Right ventricle myocardium superior (tissue), 1 donor: ENCODE measurements at places on chromosomes 1 and 21.

DNA sequence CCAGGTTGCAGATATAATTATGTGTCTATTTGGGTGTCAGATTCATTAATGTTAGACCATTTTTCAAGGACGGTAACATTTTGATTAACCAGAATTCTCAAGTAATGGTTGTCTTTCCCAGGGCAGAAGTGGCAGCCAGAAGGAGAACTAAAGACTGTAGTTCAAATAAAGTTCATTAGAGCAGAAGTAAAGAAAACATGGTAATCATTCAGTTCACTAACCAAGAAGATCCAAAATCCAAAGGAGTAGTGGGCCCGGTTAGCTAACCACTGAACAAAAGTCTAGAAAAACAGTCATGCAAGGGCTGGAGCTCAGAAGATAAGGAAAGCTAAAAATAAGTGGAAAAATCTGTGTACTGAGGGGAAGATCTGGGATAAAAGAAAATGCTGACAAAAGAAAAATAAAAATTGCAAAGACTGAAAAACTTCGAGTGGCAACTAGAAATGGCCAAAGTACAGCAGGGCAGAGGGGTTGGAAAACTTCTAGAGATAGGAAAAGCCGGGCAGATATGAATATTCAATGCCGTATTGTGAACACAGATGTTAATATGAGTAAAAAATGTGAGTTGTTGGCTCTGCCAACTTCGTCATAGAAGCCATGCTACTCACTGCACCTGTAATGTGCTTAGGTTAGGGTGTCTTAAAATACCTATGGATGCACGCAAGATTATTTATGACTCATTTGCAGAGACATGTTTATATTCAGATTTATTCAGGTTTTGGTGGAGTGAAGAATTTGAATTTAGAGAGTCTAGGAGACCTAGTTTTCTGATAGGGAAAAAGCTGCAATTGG is 925.9 kb downstream of the LTN1 start:
- no peak for DNase-seq

DNA sequence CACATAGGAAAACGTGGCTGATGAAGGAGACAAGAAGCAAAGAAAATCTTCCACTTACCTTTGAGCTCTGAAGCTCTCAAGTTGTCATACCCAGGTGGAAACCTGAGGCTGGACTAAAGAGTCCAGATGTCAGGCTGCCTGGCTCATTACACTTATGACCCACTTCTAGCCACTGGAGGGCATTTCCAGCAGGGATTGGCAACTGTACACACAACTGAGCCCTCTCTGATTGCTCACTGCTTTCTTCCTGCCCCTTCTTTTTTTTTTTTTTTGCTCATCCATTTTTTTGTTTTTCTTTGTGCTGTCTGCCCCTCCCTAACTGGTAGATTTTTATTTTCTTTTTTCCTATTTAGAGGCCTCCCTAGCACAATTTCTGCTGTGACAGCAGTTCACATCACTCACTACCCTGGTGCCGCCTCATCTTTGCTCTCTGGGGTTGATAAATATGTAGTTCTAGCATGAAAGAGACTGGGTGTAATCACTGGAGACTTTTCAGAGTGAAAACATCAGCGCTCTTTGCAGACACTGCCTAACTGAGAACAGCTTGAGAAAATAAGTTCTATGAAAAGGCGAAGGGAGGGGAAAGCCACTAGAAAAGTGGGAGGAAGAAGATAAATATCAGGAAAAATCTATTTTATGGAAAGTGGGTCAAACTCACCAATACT is 334.5 kb downstream of the NUF2 start:
- no peak for DNase-seq

DNA sequence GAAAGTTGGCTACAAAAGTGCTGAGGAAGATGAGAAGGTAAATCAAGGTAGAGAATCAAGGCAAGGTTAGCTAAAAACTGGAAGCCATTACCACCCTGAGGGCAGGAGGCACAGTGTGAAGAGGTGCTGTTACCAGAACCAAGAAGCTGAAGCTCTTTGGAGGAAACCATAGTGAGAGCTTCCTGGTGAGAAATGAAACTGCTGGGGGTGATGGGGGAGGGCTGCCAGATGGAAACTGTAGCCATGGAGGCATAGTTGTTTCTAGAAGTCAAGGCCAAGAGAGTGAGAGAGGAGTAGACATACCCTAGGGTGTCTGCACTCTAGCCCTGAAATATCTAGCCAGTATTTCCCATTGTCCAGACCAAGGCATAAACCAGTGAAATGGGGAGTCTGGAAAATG is 28.7 kb downstream of the IFI44 start:
- no peak for DNase-seq

- DNase-seq, result no peak
Measured at GRCh38 chr1:111906816-111907215, 82.7 kb downstream of the KCND3 start.

- no peak for DNase-seq
Measured at GRCh38 chr1:36223381-36223995, 755 bp upstream of the THRAP3 start.

- DNase-seq, result no peak
Measured at GRCh38 chr1:20993716-20994575, 182.8 kb downstream of the EIF4G3 start.

GRCh38 chr1:26535201-26535600 is 5.6 kb downstream of the RPS6KA1 start:
- DNase-seq, result no peak

- peak; percentile 75 for DNase-seq
Measured at GRCh38 chr1:1361982-1362423, 3.6 kb upstream of the MXRA8 start.

- no peak for DNase-seq
Measured at GRCh38 chr1:115310581-115311473, 27.2 kb downstream of the NGF start.

GRCh38 chr1:68973459-68974244 is 476.8 kb upstream of the DEPDC1 start:
- DNase-seq, result no peak

DNA sequence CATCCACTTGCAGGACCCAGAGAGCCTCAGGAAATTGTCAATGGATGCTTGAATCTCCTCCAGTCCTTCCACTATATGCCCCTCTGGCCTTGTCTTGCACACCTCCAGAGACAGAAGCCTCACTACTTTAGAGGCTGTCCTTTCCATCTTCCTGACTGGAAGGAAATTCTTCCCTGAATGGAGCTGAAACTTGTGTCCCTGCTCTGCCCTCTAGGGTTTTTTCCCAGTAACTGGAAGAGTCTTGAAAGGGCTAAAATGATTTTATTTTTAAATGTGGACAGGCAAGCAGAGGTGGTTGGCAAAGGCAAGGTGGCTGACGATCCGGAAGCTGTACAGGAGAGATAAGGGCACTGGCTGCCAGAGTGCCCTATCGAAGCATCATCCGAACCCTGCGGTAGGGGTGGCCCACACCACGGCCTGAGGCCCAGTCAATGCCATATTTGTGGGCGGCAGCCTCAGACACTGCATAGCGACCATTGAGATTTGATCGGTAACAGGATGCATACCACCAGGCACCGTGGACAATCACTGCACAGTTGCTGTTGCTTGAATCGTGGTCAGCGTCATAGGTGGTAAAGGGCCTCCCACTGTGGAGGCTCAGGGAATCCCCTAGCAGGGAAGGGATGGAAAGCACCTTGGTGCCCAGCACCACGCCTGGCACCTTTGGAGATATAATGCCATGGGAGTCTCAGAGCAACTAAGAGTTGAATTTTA is 2.3 kb upstream of the MAP3K6 start:
- DNase-seq, result no peak
